KG1 (cell line): ENCODE measurements at places on chromosomes 3 and 15.

DNA sequence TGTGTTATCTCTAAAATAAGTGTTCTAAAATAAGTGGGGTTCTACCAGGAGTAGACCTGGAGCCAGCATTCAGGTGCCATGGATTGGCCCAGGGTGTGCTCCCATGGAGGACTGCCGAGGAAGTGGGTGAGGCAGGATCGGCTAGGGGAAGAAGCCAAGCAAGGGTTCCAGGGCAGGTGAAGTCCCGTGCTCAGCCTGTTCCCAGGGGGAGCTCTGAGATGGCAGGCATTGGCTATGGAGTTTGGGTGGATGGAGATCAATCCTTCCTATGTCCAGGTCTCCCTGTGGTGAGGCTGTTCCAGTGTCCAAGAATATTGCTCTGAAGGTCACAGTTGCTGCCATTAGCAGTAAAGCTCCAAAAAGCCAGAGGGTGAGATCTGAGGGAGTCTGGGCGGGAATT is 46.9 kb upstream of the ITGA11 start:
- no peak for DNase-seq

- DNase-seq, result no peak
Observed at GRCh38 chr3:14212032-14212431, 33.4 kb downstream of the LSM3 start.

GRCh38 chr15:45548753-45549520 is 26.4 kb upstream of the SLC30A4 start:
- no peak for DNase-seq

- DNase-seq, result no peak
Observed at GRCh38 chr3:183958775-183959174, 58.9 kb downstream of the ABCC5 start.

DNA sequence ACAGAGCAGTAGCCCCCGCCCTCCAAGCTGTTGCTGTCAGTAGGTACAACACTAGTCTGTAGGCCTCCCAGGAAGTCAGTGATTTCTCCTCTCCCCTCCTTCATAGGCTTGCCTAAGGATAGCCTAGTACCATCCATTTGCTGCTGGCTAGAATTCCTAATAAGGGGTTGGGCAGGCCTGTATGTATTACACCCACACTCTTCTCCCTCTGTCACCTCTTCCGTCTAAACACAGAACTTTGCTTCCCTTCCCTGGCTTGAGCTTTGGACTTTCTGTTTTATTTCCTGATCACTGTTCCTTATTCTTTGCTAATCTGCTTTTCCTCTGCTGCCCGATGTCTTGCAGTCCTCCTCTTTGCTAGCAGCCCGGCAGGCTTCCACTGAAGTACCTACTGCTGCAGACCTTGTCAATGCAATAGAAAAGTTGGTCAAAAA is 93.4 kb upstream of the UMPS start:
- DNase-seq, result no peak

- no peak for DNase-seq
Observed at GRCh38 chr3:107881509-107881908, 209.3 kb downstream of the CD47 start.

DNA sequence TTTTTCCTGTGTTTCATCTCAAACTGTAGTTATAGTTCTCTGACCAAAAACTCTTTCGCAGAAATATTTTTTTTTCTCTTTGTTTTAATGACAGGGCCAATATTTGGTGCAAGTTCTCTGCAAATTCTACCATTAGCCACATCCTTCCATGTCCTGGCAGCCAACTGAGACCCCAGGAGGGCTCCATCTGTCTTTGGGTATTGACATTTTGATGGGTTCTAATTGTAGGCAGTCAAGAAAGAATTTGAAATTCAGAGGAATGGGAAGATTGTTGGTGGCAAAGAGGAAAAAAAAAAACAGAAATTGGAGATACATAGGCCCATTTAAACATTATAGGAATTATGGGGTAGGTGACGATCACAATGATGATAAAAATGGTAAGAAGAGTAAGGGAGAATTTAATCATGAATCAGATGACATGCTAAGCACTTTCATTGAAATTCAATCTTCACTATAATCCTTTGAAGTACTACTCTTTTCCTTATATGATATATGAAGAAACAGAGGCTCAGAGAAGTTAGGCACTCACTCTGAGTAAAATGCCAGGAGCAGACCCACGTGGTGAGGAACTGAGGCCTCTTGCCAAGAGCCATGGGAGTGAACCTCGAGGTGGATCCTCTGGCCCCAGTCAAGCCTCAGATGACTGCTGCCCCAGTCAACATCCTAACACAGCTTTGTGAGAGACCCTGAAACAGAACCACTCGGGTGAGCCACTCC is 151.4 kb downstream of the PDZRN3 start:
- DNase-seq, result no peak

- DNase-seq, result no peak
Observed at GRCh38 chr3:190384309-190384756, 3.6 kb upstream of the CLDN16 start.

GRCh38 chr15:70609889-70610288 is 153.5 kb downstream of the UACA start:
- no peak for DNase-seq

- no peak for DNase-seq
Observed at GRCh38 chr3:52784931-52785590, 7.7 kb downstream of the ITIH1 start.

GRCh38 chr15:87758794-87759418 is 497.6 kb downstream of the NTRK3 start:
- no peak for DNase-seq

DNA sequence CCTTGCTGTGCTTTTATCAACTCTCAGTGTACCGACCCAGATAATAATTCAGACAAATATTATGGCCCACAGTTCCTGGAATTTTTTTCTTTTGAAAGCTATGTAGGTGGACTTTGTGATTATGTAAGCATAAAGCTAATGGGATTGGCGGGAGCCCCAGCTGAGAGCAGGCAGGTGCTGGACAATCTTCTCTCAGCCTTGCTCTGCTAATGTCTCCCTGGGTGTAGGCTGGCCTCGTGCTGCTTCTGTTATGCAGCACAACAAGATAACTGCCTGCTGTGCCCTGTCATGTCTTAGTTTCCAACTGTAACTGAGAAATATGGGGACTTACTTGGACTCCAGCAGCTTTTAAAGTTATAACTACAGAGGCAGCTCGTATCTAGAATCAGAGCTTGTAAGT is 415.0 kb downstream of the PDCD6IP start:
- DNase-seq, result no peak

- no peak for DNase-seq
Observed at GRCh38 chr3:145483992-145484391, 677.0 kb downstream of the PLOD2 start.

DNA sequence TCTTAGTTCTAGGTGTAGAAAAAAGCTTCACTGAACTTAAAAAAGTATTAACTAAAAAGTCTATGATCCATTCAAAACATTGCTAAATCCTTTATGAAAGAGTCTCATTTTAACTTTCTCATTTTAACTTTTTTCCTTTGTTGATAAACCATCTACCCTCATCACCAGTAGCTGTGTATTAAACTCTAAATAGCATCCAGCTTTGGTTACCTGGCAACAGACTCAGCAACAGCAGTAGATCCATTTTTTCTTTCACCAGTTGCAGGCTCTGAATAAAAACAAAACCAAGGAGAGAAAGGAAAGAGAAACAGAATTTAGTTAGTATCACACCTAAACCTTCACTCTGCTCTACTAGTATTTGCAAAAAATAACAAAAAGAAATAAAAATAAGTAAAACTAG is 51.6 kb downstream of the TP53BP1 start:
- no peak for DNase-seq

GRCh38 chr3:13411186-13411860 is 8.8 kb downstream of the NUP210 start:
- no peak for DNase-seq

DNA sequence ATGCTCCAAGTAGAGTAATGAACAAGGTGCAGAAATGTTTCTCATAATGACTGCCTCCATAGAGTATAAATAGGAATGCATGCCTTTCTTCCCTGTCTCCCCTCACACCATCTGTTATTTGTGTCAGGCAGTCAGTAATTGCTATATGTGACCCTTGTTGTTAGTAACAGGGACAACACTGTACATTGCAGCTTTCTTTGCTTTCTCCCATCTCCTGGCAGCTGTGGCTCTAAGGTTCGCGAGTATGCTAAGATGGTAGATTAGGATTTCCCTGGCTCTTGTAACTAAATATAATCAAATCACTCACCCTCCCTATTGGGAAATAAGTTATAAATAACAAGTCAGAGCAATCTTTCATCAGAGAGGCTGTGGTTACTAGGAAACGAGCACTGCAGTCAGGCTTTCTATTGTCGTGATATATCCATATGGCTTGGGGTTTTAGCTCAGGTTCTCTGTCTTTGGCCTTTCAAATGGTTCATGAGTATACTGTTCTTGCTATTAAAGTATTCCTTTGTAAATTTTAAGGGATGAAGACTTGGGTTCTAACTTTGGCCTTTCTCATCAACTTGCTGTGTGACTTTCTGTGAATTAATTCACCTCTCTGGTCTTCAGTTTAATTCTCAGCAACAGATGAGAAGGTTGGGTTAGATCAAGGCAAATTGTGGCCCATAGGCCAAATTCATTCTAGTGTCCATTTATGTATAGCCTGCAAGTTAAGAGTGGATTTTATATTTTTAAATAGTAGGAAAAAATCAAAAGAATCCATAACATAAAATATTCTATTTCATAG is 8.1 kb upstream of the MINDY4B start:
- DNase-seq, result no peak

DNA sequence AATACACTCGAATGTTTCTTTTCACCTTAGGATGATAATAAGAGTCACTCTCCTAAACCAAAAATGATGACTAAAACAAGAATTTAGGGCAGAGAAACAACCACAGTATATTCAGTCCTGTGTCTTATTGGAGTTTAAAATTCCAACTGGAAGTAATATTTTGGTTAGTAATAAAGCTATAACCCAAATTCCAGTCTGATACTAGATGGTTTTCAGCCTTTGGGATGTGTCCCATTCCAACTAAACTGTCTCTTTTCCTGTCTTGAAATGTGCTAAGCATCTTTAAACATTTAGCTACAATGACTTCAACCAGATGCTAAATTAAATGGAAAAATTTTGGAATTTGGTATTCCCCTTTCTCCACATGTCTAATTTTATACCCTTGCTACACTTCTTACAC is 510.0 kb downstream of the ROBO1 start:
- DNase-seq, result no peak

DNA sequence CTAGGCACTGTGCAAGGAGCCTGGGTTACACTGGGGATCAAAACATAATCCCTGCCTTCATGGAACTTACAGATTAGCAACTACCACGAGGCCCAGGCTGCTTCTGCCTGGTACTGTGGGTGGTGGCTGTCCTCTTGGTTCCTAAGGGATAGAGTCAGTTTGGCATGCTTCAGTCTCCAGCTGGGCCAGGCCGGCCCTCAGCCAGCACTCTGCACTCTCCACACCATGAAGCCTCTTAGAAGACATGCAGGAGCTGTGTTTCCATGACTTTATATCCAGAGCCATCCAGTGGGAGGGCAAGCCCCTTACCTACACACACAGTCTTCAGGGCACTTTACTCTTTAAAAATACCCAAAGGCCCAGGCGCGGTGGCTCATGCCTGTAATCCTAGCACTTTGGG is 54.4 kb downstream of the ATP1B3 start:
- no peak for DNase-seq

DNA sequence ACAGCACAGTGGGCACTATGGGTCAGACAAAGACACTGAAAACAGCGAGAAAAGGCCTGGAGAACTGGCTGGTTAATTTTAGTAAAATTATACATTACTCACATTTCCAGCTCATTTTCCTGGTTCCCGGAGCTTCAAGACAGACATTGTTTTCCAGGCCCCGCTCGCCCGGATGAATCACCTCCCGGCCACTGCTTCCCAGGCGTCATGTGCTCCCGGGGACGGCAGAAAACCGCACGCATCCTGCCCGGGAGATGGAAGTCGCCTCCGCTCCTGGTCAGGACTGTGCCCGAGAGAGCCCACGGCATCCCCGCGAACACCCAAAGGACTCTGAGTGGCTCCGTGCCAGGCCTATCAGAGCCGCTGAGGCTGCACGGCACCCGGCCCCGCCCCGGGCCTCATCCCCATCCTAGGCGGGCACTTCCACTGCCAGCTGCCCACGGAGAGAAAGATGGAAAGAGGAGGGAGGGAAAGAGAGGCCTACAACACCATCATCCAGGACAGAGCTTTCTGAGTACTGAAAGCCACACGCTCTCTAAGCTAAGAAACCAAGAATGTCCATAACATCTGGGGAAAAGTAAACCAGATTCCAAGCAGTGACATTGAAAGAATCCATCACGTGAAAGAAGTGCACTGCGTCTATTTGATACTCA is 75.1 kb downstream of the VGLL4 start:
- no peak for DNase-seq

GRCh38 chr15:44427756-44428724 is 611 bp downstream of the CTDSPL2 start:
- DNase-seq, result no peak

GRCh38 chr15:57494581-57494980 is 97.1 kb upstream of the MYZAP start:
- DNase-seq, result no peak
